ENCODE measurements at places on chromosomes 7 and 10. TPM values are rescaled to one million over a fixed set of nuclear protein-coding genes. Genes with fewer than 3 reads are reported as not detected.
A peak's percentile ranks its signal among the peaks of the same experiment; 100 is the strongest.

DNA sequence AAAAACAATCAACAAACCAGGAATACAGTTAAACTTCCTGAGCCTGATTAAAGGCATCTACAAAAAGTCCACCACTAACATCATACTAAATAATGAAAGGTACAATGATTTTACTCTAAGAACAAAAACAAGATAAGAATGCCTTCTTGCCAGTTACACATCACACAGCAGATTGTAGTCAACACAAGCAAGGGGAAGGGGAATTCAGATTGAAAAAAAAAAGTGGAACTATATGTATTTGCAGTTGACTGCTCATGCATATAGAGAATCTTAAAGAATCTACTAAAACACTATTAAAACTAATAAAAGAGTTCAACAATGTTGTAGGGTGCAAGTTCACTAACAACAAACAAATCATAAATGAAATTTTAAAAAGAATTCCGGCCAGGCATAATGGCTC is 28.5 kb downstream of the ZNF33B start:
- H3K4me1 ChIP-seq: no peaks in the 10 kb centered on the region
- DNase-seq: no peak
- H3K27ac ChIP-seq: no peak overlapping the region
- H3K27me3 ChIP-seq: no peaks in the 10 kb centered on the region

DNA sequence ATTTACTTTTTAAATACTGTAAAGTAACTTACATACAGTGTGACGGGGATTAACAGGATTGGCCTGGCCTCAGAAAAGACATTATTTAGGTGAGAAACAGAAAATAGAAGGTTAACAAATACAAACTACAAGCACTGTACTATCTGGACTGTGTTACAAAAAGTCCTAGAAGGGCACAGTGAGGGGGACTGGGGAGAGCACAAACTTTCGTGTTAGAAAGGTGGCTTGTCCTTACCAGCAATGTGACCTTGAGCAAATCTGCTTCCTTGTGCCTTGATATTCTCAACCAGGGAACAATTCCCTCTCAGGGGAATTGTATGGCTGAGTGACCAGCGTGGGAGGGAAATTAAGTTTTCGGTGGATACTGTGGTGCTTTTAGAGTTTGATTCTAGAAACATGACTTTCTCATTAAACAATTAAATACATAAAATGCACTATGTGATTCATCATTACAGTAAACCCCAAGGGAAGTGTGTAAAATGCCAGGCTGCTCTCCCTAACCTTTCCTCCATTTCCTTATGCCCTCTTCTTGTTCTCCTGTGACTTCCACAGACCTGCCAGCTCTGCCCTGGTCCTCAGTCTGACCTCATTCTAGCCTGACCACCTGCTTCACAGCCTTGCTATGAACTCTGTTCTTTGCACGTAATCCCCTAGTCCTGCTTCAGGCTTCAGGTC is 57.7 kb downstream of the OSBPL3 start:
- H3K27ac ChIP-seq: no peak overlapping the region
- H3K36me3 ChIP-seq: no peaks in the 10 kb centered on the region

DNA sequence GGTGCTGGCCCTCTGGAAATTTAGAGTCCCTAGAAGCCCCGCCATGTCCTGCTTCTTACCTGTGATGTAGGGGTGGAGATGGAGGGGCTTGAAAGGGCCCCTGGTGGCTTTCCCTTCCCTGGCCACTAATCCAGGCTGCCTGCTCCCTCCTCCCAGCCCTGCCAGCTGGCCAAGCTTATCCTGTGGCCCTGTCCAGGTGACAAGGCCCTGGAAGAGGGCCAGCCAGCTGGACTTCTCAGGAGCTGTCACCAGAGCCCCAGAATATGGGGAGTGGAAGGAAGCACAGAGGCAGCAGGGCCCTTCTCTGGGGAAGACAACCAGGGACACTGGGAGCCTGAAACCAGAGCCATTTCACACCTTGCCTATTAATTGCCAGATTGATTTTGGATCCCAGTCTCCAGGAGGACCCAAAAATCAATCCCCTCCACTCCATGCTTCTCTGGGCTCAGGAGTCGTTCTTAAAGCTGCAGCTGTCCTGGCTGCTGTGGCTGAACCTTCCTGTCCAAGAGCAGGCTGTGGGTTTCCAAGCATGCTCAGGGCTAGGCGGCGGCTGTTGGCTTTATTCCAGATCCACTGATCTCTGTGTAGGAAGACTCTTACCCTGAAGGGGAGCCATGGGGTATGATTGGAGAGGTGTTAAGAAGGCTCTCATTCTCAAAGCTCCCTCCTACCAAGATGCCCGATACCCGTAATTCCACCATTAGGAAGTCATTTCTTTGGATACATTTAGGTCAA is 52.6 kb upstream of the PCBD1 start:
- no peaks in the 10 kb centered on the region for H3K36me3 ChIP-seq
- H3K27me3 ChIP-seq: no peaks in the 10 kb centered on the region

DNA sequence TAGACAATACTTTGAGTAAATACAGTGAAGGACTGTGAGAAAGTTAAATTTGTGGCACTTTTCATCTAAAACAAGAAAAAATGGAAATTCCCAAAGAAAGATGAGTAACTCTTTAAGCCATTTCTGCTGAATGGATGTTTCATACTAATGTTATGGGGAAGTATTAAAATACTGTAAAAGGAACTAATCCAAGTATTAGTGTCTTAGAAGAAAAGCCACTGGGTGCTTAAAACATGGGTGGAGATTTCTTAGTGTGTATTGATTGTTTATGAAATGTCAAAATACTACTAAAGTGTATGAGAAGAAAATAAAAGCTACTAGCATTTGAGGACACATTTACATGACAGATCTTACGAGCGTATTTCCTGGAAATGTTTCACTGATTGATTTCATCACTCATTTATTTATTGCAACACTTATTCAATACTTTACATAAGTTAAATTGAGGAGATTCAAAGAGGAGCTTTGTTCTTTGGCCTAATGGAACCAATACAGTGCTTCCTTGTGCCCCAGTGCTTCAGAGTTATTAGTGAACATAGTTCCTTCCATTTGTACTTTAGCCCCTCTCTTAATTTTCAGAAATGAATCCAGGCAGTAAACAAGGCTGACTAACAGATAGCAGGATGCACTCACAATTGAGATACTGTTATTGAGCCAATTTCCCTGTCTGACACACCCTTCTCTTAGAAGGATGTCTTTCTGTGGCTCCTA is 155.5 kb upstream of the AHR start:
- no peaks in the 10 kb centered on the region for H3K27me3 ChIP-seq
- H3K27ac ChIP-seq: no peak overlapping the region
- H3K36me3 ChIP-seq: no peaks in the 10 kb centered on the region

- no peaks in the 10 kb centered on the region for H3K4me1 ChIP-seq
- DNase-seq: no peak
- H3K27me3 ChIP-seq: no peaks in the 10 kb centered on the region
- H3K27ac ChIP-seq: no peak overlapping the region
- H3K36me3 ChIP-seq: no peaks in the 10 kb centered on the region
- no peak overlapping the region for H3K4me3 ChIP-seq
Measured at GRCh38 chr7:4803397-4804241, 28.2 kb downstream of the AP5Z1 start.

GRCh38 chr7:158710651-158711102 is 6.1 kb upstream of the NCAPG2 start:
- H3K36me3 ChIP-seq: no peaks in the 10 kb centered on the region
- no peak overlapping the region for H3K4me3 ChIP-seq
- no peaks in the 10 kb centered on the region for H3K27me3 ChIP-seq
- no peaks in the 10 kb centered on the region for H3K4me1 ChIP-seq
- no peak overlapping the region for H3K27ac ChIP-seq
- no peak for DNase-seq

GRCh38 chr7:78420001-78420400 is 621.4 kb downstream of the PHTF2 start:
- no peak overlapping the region for H3K27ac ChIP-seq
- no peak overlapping the region for H3K4me3 ChIP-seq
- no peak for DNase-seq
- H3K27me3 ChIP-seq: no peaks in the 10 kb centered on the region

- no peaks in the 10 kb centered on the region for H3K4me1 ChIP-seq
- no peaks in the 10 kb centered on the region for H3K36me3 ChIP-seq
- no peak overlapping the region for H3K4me3 ChIP-seq
- DNase-seq: no peak
Measured at GRCh38 chr7:107691716-107692115, 31.1 kb downstream of the SLC26A4 start.

- H3K27me3 ChIP-seq: no peaks in the 10 kb centered on the region
- DNase-seq: no peak
- H3K27ac ChIP-seq: no peak overlapping the region
Measured at GRCh38 chr7:2362385-2363088, 7.9 kb downstream of the EIF3B start.

DNA sequence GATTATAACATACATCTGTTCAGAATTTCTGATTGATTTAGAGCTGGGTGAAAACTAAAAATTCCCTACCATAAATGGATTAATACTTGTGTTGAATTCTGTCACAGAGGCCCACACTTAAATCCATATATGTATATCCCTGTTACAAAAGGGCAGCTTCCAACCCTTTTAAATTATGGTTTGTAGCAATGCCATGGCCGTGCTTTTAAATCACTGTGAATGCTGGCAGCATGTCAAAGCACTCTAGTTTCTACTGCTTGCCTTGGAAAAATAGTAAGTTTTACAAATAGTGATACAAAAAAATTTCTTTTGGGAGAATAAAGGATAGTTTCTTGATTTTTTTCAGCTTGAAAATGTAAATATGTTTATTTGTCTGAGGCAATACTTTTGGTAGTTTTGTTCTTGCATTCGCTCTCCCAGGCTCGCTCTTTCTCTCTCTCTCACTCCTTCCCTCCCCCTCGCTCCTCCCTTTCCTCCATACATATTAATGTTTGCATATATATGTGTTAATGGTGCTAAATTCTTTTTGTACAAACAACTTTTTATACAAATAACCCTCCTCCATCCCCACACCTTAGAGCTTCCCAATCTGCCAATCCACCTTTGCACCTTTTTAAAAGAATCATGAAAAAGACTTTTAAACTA is 29.8 kb downstream of the TES start:
- peaks cover 7% of the 10 kb centered on the region for H3K36me3 ChIP-seq
- no peak overlapping the region for H3K4me3 ChIP-seq
- H3K27ac ChIP-seq: no peak overlapping the region
- no peaks in the 10 kb centered on the region for H3K27me3 ChIP-seq

DNA sequence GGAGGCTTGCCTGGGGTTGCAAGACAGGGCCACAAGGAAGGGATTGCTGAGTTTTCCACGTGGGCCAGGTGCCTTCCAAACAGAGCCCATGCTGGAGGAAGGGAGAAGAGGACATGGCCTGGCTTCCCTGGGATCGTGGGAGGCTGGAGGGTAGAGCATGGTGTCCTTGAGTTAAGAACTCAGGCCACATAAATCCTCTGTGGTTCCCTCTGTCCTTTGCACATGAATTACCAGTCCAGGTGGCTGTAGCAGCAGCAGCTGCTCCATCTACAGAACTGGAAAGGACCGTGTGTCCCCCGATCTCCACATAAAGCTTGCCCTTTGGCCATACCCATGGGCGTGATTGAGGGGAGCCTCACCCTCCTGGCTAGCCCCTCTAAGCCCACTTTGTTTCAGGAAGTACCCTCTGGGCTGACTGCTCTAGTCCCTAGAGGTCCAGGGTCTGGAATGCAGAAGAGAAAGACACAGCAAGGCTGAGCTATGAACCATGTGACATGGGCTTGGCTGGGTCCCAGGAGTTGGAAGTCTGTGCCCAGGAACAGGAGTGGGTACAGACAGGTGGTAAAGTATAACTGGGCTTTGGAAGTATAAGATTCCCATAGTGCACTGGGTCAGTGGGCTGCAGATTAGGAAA is 84.9 kb downstream of the C10orf105 start:
- H3K27me3 ChIP-seq: no peaks in the 10 kb centered on the region
- no peaks in the 10 kb centered on the region for H3K4me1 ChIP-seq
- no peak overlapping the region for H3K4me3 ChIP-seq
- DNase-seq: no peak

- no peak for DNase-seq
- H3K27me3 ChIP-seq: no peaks in the 10 kb centered on the region
- no peak overlapping the region for H3K27ac ChIP-seq
- H3K4me1 ChIP-seq: no peaks in the 10 kb centered on the region
- H3K36me3 ChIP-seq: no peaks in the 10 kb centered on the region
Measured at GRCh38 chr10:132907821-132908620, 34.3 kb downstream of the CFAP46 start.

DNA sequence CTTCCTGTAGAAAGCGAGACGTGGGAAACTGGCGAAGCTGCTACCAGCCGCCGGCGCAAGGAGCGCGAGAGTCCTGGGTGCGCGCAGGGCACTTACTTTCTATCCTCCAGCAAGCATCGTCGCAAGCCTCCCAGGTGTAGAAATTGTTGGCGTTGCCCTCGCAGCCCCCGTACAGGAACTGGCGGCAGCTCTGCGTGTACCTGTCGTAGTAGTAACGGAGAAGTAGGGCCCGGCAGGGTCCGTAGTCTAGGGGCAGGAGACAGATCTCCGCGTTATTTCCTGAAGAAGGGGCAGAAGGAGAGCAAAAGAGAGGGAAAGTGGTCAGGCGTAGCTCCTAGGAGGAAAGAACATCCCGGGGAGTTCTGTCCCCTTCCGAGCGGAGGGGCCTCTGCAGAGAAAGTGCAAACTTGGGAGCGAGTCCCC is 501 bp downstream of the TFPI2 start:
- no peak for DNase-seq
- peak overlapping the region; percentile 63 for H3K4me3 ChIP-seq
- no peaks in the 10 kb centered on the region for H3K36me3 ChIP-seq
- H3K27me3 ChIP-seq: no peaks in the 10 kb centered on the region

- peaks cover 12% of the 10 kb centered on the region for H3K27me3 ChIP-seq
- no peaks in the 10 kb centered on the region for H3K36me3 ChIP-seq
- no peak overlapping the region for H3K4me3 ChIP-seq
- DNase-seq: no peak
Measured at GRCh38 chr10:101563007-101563406, 25.1 kb downstream of the POLL start.

DNA sequence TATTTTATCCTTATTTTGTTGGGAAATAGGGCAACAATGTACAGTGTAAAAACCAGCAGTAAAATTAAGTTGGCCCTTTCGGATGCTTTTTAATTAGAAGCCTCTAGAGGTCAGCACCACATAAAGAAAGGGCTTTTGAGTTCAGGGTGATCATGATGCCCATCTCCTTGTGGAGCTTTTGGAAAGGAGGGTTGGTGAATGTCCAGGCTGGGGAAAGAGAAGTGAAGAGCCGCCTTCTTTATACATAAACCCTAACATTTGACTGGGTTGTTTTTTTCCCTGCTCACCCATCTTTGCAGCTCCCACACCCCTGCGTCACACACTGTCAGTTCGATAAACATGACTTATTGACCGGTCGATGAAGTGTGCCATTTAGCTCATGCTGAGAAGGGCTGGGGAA is 29.8 kb downstream of the MTURN start:
- no peaks in the 10 kb centered on the region for H3K36me3 ChIP-seq
- no peak for DNase-seq
- peaks cover 5% of the 10 kb centered on the region for H3K4me1 ChIP-seq
- no peaks in the 10 kb centered on the region for H3K27me3 ChIP-seq

GRCh38 chr10:111360260-111360925 is 283.6 kb downstream of the ADRA2A start:
- H3K4me1 ChIP-seq: no peaks in the 10 kb centered on the region
- no peak overlapping the region for H3K27ac ChIP-seq
- DNase-seq: no peak
- H3K36me3 ChIP-seq: no peaks in the 10 kb centered on the region
- no peaks in the 10 kb centered on the region for H3K27me3 ChIP-seq
- no peak overlapping the region for H3K4me3 ChIP-seq

GRCh38 chr7:45985902-45986301 is 64.8 kb upstream of the IGFBP3 start:
- H3K4me1 ChIP-seq: peaks cover 30% of the 10 kb centered on the region
- H3K36me3 ChIP-seq: no peaks in the 10 kb centered on the region
- no peak for DNase-seq
- no peaks in the 10 kb centered on the region for H3K27me3 ChIP-seq
- H3K27ac ChIP-seq: no peak overlapping the region

The ZNF488 gene
- total RNA-seq: not detected

The AGR2 gene
- not detected for total RNA-seq

The OR2A5 gene
- total RNA-seq: not detected

The CLDN4 gene
- 0.21 TPM for total RNA-seq

The GIMAP5 gene
- total RNA-seq: 89.3 TPM

The PDE1C gene
- total RNA-seq: 1.4 TPM

The PNLIPRP3 gene
- not detected for total RNA-seq

The PDZD8 gene
- total RNA-seq: 21.0 TPM
